ENCODE measurements at places on chromosomes 5 and 9.

DNA sequence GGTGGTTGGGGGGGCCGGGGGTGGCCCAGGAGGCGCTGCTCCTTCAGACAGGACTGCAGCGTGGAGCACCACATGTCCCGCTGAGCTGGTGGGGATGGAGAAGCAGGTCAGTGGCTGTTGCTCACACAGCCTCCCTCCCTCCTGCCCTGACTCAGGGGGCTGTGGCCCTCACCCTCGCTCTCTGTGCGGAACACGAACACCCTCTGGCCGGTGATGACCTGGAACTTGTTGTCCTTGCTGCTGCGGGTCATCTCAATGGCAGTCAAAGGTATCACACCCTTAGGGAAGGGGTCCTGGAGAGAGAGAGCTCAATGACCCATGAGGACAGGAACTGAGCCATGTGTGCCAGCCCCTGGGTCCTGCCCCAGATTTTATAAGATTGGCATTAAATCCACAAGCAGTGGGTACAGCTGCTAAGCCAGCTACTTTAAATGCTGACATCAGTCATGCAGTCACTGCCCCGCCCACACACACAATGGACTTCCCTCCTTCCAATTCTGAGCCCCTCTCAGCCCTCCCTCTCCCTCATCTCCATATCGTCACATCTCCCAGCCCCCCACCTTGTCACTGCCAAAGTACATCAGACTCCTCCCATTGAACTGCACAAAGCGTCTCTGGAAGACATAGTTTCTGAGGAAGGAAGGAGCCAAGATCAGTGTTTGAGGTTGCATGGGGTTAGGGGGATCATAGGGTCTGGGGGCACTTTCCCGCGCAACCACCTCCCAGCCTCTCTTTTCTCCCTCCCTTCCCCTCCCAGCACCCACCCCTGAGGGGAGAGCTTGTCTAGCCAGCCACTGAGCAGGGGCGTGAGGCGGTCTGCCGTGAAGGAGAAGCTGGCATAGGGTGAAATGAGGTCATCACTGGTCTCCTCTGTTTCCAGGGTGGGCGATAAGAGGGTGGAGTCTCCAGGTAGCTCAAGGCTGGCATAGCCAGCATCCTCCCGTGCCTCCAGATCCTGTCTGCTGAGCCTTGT is 8.9 kb downstream of the ARAP3 start:
- no peak for DNase-seq

DNA sequence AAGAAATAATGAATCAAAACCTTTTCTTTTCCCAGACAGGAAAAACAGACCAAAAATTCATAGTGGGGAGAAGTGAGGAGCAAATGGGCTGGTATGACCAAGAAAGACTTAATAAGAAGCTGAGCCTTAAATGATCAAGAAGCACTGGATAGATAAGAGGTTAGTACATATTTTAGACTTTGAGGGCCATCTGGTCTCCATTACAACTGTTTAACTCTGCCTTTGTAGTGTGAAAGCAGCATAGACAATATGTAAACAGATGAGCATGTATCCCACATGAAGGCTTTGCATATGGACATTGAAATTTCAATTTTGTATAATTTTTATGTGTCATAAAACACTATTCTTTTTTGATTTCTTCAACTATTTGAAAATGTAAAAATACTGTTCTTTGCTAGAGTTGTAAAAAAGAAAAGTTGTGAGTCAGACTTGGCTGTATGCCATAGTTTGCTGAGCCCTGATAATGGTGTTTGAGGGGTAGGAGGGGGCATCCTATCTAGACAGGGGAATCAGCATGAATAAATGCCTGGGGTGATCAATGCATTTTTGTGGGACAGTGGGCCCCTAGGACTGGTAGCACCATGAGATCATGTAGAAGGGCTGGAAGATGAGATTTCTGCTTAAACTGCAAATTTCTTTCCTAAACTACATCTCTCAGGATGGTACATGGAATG is 91.8 kb upstream of the GPR151 start:
- no peak for DNase-seq

GRCh38 chr5:67353500-67354450 is 157.2 kb upstream of the CD180 start:
- no peak for DNase-seq

GRCh38 chr5:19044311-19044710 is 943.7 kb downstream of the CDH18 start:
- DNase-seq: no peak

Data from stimulated activated CD4-positive, alpha-beta T cell treated with anti-CD3 and anti-CD28 coated beads, TNF-alpha, amount 100 ng/mL, for 4 hours (primary cell).